MV-4-11 (cell line): ENCODE measurements at places on chromosomes 2 and 18.

- no peak for DNase-seq
These were observed 49.9 kb upstream of the RNU4ATAC start for GRCh38 chr2:121480826-121481225.

DNA sequence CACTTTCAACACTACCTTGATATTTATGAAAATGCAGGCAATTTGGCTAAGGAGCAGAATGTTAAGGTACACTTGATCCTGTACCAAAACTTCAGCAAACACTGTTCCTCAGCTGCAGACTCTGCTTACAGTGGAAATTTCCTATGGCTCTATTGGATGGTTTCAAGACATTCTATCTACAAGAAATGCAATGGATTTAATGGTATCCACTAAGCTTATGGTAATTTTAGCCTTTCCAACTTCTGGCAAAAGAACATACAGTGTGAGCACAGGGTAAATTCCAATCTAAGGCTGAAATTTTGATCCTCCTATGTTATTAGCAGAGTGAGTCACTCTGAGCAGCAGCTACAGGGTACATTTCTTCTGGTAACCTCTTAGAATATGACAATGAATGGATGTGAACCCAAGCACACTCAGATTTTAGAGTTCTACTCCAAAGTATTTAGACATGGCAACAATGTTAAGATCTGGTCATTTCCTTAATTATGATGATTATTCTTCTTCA, 361.8 kb upstream of the PIK3C3 start:
- DNase-seq = no peak

GRCh38 chr2:74039611-74040010, 54.9 kb downstream of the TET3 start:
- no peak for DNase-seq

GRCh38 chr18:23498877-23499276, 4.4 kb upstream of the RMC1 start:
- DNase-seq = peak; percentile 72

GRCh38 chr2:169363560-169364150, 1.3 kb upstream of the LRP2 start:
- DNase-seq = no peak

DNA sequence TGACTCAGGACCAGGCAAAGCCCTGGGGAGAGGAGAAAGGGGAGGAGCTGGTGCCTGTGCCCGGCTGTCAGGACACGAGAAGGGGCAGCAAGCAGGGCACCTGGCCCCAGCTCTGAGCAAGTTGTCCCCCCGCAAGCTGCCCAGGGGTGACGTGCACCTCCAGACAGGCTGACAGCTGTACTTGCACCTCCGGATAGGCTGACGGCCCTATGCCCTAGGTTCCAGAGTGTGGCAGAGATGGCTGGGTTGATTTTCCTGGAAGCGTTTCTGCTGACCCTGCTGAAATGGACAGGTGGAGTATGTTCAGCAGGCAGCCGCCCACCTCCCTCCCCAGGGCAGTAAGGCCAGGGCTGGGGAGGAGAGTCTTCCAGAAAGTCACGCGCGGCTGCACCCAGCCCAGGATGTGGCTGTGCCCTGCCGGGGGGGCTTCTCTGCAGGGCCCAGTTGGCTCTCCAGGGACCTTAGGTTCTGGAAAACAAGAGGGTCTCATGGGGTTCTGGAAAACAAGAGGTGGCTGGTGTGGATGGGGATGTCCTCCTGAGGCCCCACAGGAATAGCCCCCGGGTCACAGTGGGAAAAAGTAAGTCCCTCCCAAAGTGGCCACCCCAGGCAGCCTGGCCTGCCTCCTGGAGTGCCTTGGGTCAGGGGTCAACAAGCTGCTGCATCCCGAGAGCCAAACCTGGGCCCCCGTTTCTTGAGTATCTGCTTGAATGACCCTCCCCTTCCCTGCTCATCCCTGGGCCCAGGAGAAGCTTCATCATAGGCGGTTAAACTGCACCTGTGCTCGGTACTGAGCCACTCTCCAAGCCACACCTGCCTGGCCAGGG, 71.4 kb upstream of the OTOS start:
- no peak for DNase-seq

GRCh38 chr2:170878505-170878904, 50.5 kb upstream of the GORASP2 start:
- no peak for DNase-seq

GRCh38 chr2:23363831-23364230, 21.1 kb upstream of the KLHL29 start:
- no peak for DNase-seq

- peak; percentile 79 for DNase-seq
These were observed 1.0 kb downstream of the PSTPIP2 start for GRCh38 chr18:46070815-46071652.

- DNase-seq = no peak
These were observed 41.8 kb downstream of the TTC32 start for GRCh38 chr2:19860022-19860421.

GRCh38 chr2:135799738-135800137, 37.2 kb downstream of the LCT start:
- DNase-seq = no peak

DNA sequence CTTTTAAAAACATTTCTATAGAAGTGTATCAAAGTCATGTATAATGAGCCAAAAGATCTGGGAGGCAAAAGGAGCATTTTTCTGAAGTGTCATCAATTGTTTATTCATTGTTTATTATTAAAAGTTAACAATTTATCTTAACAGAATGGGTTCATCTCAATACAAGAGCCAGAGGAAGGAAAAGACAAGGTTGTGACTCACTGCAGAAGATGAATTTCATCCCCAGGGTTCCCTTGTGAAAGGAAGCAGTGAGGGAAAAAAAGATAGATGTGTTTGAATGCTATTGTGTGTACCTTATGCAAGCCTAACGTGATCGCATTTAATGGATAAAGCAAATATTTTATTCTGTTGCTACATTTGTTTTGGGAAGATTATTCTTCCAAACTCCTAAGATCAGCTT, 286.3 kb downstream of the PIEZO2 start:
- no peak for DNase-seq

DNA sequence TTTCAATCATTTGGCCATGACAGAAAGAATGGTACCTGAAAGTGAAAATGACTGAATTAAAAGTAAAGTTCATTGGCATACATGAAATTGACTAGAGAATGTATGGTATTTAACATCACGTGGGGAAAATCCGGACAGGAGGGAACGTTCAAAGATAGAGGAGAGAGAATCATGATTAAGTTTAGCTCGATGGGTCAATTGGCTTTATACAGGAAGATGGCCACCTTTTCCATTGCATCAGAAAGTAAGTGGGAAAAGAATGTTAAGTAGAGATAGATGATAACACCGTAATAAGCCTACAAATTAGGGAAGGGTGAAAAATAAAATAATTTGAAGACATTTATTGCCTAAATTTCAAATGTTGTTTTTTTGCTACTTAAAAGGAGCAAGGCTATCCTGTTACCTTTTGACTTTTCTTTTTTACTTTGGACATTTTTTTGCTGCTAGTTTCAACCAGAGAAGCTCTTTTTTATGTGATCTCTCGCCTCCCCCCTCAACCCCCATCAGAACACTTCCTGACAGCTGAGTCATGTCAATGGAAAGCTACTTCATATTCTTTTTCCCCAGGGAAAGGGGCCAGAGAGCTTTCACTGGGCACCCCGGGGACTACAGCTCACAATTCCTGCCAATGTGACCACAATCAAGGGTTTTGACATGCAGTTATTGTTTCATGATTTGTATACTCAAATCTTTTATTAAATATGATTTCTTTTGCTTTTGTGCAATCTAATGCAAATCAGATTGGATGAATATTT, 767 bp upstream of the CCDC102B start:
- DNase-seq = no peak

DNA sequence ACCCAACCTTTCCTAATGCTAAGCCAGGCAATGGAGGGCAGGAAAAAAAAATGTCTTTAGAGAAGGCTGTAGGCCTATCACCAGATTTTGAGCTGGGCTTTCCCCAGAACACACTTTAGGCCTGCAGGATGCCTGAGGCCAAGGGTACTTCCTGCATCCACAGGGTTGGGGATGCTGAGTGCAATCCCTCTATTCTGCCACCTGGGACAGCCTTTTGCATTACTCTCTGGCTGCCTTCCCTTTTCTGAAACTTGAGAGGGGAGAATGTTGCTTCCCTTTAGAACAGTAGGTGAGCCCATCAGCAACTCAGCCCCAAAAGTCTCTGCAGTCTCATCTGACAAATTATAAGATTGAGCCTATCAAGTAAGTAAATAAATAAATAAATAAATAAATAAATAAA, 195.2 kb downstream of the SLC8A1 start:
- DNase-seq = peak; percentile 45

DNA sequence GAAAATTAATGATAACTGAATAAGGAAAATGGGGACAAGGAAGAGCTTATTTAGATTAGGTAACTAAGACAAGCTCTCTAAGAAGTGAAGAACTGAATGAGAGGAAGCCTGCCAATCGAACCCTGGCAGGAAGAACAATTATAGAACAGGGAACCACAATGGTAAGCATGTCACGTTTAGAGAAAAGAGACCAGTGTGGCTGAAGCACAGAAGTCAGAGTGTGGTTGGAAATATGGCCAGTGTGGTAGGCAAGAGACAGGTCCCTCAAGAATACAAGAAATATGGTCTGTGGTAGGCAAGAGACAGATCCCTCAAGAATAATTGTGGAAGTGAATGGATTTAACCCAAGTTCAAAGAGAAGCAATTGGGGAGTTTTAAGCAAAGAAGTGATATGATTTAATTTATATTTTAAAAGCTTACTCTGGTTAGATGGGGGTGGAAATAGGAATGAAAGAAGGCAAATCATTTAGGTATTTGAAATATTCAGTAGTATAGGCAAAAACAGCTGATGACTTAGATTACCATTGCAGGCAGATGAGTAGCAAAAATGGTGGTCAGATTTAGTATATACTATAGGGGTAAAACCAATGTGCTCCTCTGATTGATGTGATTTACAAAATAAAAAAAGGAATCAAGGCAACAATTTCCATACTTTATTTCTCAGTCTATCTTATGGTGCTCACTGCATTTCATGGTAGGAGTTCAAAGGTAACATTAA, 38.8 kb upstream of the ERMN start:
- DNase-seq = peak; percentile 93
